ENCODE measurements at places on chromosomes 7 and 10.

GRCh38 chr10:69372126-69372980 is 44.4 kb downstream of the TACR2 start:
- no peak for DNase-seq

DNA sequence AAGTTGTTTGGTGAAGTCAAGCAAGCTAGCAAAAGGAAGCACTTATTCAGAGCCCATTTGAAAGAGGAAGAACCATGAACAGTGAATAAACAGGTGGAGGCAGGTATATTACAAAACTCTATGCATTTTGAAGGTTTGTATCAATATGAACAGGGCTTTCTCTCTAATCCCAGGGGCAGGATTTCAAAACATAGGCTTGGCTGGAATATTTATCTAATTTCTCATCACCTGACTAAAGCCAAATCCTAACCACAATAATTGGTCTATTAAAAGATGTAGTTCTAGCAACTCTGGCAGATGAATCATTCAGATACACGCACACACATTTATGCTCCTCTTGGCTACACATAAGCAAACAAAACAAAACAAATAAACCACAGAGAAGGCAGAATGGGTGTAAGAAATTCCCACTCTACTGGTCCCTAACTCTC is 554.4 kb downstream of the INHBA start:
- no peak for DNase-seq

- no peak for DNase-seq
Measured at GRCh38 chr10:70379581-70380176, 2.7 kb downstream of the LRRC20 start.

DNA sequence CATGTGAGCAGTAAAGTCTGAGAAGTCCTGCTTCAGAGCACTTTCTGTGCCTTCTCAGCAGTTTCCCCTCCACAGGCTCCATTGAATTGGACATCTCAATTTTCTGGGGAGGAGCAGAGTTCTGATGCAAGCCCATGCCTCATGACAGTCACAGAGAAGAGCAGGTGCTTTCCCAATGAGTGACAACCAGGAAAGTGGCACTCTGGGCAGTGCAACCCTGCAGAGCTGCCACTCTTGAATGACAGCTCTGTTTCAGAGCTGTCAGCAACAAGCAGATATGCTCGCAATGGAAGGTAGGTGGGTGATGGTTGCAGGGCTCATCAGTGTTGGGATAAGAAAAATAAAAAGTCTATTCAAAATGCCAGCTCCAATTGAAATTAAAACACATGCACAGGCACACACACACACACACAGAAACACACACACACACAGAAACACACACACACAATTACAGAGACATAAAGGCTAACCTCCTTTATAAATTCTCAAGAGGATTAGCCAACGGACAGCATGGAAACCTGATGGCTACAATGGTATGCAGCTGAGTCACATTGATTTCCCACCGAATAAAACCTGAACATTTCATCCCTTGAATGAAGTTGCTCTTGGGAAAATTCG is 50.5 kb downstream of the C10orf67 start:
- DNase-seq = no peak

GRCh38 chr7:16762177-16762576 is 8.6 kb downstream of the TSPAN13 start:
- DNase-seq = no peak

DNA sequence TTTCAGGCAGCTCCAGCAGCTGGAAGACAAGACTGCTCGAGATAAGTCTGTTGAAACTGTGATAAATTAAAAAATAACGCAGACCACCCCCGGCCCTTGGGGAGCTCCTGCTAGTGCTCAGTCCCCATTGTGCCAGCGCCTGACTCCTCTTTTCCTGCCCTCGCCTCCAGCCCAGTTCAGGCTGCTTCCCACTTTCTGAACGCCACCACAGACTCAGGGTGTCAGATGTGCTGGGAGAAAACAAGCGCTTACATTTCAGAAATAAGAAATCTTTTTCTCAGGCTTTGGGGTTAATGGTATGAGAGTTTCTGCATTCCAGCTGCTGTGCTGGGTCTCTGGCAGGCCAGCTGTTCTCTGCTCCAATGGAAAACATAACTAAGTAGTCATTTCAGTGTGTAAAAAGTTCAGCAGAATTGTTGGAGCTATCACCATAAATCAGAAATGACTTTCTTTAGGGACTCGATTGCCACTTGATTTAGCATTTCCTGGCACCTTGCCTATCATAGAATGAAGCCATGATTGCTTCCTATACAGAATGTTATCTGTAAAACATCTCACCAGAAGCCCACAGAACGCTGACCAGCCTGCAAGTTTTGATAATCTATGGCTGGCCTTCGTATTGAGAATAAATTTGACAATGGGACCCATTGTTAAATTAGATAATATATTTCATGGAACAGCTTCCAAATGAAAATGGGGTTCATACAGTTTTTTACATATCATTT is 257.0 kb upstream of the ZNF32 start:
- DNase-seq = no peak

DNA sequence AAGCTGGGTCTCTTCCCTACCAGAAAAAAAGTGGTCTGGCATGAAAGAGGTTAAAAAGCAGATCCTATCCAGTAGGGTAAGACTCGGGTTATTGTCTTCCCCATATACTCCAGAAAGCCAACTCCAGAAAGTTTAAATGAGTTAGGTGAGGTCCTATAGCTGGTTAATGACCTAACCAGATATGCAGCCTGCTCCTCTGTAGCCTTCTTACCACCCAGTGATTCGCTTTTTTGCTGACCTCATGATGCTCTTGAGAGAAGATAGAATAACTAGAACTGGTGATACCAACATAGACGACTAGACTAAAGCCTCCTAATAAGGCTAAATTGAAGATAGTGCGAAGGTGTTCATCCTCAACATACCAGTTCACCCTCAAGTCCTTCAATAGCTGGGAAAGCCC is 675 bp upstream of the GIMAP1 start:
- DNase-seq = no peak

GRCh38 chr10:44180321-44181168 is 204.4 kb downstream of the CXCL12 start:
- no peak for DNase-seq

GRCh38 chr7:114857605-114858004 is 64.3 kb upstream of the MDFIC start:
- DNase-seq = no peak

DNA sequence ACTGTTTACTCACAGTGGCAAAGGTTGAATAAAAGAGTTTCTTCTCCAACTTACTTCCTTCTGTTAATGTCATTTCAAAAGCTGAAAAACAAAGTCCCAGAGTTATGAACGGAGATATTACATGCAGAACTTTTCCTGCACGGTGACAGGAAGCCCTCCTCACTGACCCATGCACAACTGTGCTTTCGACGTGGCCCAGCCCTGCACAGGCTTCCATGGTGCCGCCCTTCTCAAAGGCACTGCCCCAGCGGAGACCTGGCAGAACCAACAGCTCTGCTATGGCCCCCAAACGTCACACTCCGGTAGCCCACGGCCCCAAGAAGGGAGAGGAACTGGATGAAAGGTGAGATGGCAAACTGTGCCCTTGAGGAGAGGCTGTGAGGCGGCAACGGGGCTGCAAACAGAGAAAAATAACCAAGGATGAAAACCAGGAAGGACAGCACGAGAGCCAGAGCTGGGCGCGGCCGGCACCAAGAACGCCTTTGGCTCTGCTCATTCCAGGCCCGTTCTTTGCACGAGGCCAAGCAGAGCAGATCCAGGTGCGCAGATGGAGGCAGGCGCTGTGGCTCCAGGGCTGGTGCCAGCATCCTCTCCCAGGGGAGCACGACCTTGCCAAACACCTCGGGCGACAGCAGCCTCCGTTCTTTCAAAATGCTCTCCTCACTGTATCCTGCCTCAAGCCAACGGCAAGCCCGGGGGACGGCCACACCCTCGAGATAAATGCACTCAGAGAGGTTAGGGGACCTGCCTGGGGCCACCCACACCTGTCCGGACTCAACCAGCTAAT is 7.0 kb upstream of the FUOM start:
- DNase-seq = no peak

DNA sequence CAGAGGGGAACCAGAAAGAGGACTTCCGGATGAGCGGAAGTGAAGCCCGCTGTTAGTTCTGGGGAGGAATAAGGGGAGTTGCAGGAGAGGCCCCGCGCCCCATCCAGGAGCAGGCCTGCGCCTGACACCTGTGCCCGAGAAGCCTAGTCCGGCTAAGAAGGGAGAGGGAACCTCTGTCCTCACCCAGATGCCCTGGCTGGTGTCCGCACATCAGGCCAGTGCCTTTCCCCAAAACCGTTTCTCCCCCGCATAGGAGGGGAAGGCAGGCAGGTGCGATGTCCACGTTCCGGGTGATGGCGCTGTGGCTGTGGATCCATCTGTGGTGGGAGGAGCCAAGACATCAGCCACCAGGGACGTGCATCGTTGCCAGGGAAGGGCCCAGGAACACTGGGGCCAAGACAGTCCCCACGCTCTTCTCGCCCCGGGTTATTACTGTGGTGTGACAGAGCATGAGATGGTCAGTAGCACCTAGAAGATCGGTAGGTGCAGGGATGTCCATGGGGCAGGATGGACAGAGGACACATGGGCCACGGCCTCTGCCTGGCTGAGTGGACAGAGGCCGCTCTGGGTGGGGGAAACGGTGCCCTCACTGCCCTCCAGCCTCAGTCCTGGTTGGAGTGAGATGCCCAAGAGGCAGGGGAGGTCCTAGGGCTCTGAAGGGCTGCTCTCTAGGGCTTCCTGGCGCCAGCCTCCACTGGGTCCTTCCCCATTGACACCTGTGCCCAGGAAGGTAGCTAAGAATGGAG is 262.7 kb downstream of the CELF2 start:
- no peak for DNase-seq

DNA sequence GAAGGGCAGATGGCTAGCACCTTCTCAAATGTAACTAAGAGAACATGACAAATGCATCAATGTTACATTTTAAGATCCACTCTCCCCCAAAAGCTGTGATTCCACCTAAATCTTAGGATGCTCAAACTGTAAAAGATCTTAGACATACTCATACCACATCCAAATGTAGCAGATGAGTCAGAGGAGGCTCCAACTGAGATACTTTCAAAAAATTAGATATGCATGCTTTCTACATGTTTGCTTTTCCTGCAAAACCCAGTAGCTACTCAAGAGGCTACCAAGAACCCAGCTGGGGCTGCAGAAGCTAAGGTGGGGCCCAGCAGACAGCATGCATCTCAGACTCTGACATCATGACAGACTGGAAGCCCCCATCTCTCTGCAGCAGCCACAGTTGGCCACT is 31.4 kb upstream of the FRMD4A start:
- no peak for DNase-seq
